NCI-H748 treated with DMSO at 0.1 percent for 48 hours (cell line): ENCODE measurements at places on chromosomes 1 and 21.

- peak; percentile 91 for DNase-seq
Observed at GRCh38 chr21:45643021-45643980, at the start of gene PCBP3. PCBP3 (plus strand) TSS chr21:45643725; CDS start chr21:45850086, 206,361 bp downstream.

DNA sequence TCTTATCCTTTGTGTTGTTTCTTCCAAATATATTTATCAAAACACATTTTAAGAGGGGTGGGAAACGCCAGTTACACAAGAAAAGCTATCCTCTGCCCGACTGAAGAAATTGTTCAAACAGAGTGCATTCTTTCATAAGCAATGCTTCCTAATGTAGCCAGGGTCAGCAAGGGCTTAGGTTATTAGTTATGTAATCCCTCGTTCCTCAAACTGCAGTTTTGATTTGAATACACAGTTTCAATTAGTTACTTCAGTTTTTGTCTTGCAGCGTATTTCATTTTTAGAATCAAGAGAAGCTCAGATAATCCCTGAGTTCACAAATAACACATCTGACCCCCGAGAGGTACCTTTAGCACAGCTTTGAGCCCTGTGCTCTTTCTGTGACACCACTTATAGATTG is 141.7 kb upstream of the NRIP1 start:
- no peak for DNase-seq

- no peak for DNase-seq
Observed at GRCh38 chr1:101738475-101738874, 258.3 kb downstream of the OLFM3 start.

GRCh38 chr1:20405051-20405754 is 80.8 kb downstream of the CAMK2N1 start:
- no peak for DNase-seq

DNA sequence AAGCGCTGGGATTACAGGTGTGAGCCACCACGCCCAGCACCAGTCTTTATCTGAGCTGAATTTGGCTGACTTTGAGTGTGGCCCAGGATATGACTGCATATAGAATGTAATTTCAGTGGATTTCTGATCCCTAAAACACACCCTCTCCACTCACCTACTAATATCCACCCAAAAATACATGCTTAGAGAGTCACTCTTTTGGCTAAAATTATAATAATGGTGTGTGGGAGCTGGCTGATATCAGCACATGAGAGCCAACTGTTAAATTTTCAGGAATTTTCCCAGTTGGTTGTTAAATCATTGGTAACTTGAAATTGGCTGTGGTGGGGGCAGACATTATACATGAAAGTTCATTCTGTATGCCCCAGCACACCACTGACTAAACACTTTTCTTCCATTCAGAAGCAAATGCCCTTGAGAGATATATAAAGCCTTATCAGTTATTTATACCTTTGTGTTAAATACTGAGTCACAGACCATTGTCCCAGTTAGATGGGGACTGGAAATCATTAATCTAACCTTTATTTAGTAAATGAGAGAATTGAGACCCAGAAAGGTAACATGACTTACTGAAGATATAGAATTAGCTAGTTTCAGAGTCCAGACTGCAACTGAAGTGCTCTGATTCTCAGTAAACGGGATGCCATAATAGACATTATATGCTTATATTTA is 9.9 kb upstream of the CD247 start:
- DNase-seq: no peak

GRCh38 chr1:193697776-193698175 is 511.4 kb upstream of the B3GALT2 start:
- no peak for DNase-seq

DNA sequence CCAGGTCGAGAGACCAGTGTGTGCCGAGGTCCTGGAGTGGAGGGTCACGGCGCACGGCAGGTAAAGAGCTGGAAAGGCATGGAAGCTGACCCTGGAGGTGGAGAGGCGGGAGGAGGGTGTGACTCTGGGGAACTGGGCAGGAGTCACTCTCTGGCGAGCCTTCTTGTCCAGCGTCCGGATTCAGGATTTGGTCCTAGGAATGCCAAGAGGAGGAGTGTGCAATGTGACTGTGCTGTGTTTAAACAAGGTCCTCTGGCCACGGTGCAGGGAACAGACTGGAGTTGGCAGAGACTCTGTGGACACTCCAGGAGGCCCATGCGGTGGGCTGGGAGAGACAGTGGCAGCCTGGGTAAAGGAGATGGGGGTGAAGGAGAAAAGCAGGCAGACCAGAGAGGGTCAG is 64.2 kb upstream of the CASZ1 start:
- no peak for DNase-seq

- no peak for DNase-seq
Observed at GRCh38 chr1:236890152-236891056, 95.3 kb downstream of the MTR start.

- DNase-seq: no peak
Observed at GRCh38 chr1:205453466-205453865, 2.4 kb downstream of the BLACAT1 start.

GRCh38 chr1:18108299-18109057 is 880 bp downstream of the IGSF21 start:
- DNase-seq: no peak

- no peak for DNase-seq
Observed at GRCh38 chr1:177424744-177425143, 254.0 kb downstream of the BRINP2 start.

DNA sequence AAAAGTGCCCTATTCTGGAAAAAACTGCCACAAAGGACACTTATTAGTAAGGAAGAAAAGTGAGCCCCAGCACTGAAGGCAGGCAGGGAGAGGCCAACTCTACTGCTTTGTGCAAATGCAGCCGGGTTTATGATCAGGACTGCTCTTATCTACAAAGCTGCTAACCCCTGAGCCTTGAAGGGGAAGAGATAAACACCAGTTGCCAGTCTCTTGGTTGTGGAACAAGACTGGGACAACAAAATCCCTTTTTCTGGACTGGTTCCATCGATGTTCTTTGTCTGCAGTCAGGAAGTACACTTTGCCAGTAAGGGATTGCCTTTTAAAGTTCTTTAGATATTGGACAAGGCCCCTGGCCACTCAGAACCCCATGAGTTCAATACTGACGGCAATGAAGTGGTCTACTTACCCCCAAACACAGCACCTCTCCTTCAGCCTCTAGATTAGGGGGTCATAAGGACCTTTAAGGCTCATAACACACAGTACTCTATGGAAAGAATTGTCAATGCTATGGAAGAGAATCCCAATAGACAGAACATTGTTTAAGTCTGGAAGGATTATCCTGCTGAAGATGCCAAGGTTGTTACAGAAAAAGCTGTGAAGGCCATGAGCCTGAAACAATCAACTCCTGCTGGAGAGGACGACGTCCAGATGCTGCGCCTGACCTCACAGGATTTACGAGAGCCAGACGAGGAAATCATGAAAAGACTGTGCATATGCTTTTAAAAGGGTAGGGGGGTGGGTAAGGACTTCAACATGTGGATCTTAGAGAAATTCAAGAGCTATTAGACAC is 43.6 kb downstream of the GNB1 start:
- DNase-seq: no peak

DNA sequence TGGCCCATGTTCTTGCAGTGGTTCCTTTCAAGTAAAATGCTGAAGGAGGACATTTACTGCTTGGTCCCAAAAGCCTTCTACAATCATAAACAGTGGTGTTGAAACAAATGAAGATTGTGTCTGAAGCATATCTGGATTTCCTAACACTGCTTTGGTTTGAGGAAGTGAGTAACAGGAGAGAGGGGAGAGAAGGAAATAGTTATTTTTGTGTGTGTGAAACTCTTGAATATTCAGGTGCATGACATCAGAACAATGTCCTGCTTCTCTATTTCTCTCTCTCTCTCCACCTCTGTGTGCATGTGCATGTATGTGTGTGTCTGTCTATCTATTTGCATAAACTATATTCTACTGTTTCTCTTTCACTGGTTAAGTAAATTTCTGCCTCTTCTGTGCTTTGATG is 61.4 kb upstream of the TNFSF18 start:
- DNase-seq: no peak

- no peak for DNase-seq
Observed at GRCh38 chr1:211541278-211541677, 37.7 kb downstream of the SLC30A1 start.

GRCh38 chr1:15758343-15758931 is at the start of gene FBLIM1:
FBLIM1 (plus strand) TSS chr1:15758795; CDS start chr1:15764984, 6,189 bp downstream.
- no peak for DNase-seq

GRCh38 chr1:100530880-100531487 is 7.0 kb upstream of the GPR88 start:
- DNase-seq: no peak

DNA sequence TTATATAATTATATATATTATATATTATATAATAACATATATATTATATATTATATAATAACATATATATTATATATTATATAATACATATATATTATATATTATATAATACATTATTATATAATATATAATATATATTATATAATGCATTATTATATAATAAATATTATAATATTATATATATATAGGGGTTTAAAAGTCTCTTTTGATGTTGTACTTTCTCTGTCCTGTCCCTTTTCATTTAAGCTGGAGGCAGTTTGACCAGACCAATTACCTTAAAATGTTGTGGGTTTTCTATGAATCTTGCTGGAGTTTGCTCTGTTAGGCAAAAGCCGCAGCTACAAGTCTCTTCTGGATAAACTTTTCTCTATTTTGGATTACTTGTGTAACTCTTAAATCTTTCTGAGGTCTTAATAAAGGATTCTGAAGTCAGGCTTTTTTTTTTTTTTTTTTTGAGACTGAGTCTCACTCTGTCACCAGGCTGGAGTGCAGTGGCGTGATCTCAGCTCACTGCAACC is 22.2 kb upstream of the KIF1B start:
- no peak for DNase-seq

- no peak for DNase-seq
Observed at GRCh38 chr1:187275346-187275745, 446.6 kb downstream of the PLA2G4A start.

- DNase-seq: no peak
Observed at GRCh38 chr1:209080170-209080781, 503.2 kb upstream of the CAMK1G start.

DNA sequence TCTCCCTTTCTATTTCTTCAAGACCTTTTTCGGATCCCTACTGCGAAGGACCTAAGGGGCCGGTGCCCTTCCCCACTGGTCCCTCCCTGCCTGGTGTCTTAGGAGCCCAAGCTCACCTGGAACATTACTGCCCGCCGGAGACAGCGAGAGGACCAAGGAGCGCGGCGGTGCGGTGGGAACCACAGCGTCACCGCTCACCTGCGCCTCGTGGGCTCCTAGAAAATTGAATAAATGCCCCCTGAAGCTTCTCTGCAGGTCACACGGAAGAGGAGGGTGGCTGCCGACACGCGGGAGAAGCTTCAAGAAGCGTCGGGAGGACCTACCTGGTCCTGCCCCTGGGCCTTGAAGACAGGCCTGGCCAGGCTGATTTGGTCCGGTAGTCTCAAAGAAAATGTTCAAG is 65.2 kb downstream of the PPIAL4A start:
- DNase-seq: no peak
